ENCODE measurements at places on chromosomes 3 and 15.

- H3K4me3 ChIP-seq, result no peak overlapping the region
- no peak overlapping the region for H3K27ac ChIP-seq
- H3K36me3 ChIP-seq, result no peaks in the 10 kb centered on the region
- H3K4me1 ChIP-seq, result no peaks in the 10 kb centered on the region
- DNase-seq, result no peak
- H3K27me3 ChIP-seq, result no peaks in the 10 kb centered on the region
Observed at GRCh38 chr3:81884791-81885190, 123.3 kb upstream of the GBE1 start.

DNA sequence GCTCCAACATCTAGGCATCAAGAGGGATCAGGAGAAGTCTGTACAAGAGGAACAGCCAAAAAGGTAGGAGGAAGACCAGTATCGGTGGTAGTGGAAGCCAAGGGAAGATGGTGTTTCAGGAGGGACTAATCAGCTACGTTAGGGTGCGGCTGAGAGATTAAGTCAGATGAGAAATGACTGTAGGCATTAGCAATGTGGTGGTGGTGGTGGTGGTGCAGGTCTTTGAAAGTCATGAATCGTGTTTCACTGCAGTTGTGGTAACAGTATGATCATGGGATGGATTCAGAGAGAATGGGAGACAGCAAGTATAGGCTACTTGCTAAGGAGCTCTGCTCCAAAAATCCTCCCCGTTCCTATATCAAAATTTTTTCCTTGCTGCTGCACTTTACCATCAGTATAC lies 35.5 kb downstream of the ASTE1 start:
- no peak overlapping the region for H3K27ac ChIP-seq
- no peak overlapping the region for H3K4me3 ChIP-seq
- no peaks in the 10 kb centered on the region for H3K4me1 ChIP-seq
- H3K27me3 ChIP-seq, result no peaks in the 10 kb centered on the region
- H3K36me3 ChIP-seq, result peaks cover 69% of the 10 kb centered on the region

GRCh38 chr3:190172751-190173150 lies 52.1 kb upstream of the P3H2 start:
- no peaks in the 10 kb centered on the region for H3K4me1 ChIP-seq
- no peak overlapping the region for H3K4me3 ChIP-seq
- H3K27ac ChIP-seq, result no peak overlapping the region
- no peak for DNase-seq
- no peaks in the 10 kb centered on the region for H3K27me3 ChIP-seq

GRCh38 chr15:40151991-40152390 lies 8.9 kb upstream of the BUB1B start:
- no peaks in the 10 kb centered on the region for H3K4me1 ChIP-seq
- no peaks in the 10 kb centered on the region for H3K36me3 ChIP-seq
- H3K27me3 ChIP-seq, result no peaks in the 10 kb centered on the region
- H3K4me3 ChIP-seq, result no peak overlapping the region

DNA sequence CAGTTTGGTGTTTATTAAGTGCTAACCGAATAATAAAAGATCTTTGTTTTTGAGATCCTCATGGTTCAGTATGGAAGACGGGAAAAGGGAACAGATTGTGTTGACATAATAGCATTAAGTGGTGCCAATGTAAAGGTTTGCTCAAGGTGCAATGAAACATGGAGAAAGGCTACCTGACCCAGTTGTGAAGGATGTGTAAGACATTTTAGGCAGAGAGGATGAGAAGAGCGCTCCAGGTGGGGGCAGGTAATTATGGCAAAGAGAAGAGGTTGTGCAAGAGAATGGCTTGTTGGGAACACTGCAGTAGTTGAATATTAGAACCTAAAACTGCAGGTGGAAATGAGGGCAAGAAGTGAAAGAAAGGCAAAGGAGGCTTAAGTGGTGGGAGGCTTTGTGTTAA lies 140.8 kb downstream of the DIPK2A start:
- no peak overlapping the region for H3K4me3 ChIP-seq
- no peaks in the 10 kb centered on the region for H3K4me1 ChIP-seq
- H3K36me3 ChIP-seq, result no peaks in the 10 kb centered on the region
- no peak for DNase-seq
- H3K27me3 ChIP-seq, result no peaks in the 10 kb centered on the region

DNA sequence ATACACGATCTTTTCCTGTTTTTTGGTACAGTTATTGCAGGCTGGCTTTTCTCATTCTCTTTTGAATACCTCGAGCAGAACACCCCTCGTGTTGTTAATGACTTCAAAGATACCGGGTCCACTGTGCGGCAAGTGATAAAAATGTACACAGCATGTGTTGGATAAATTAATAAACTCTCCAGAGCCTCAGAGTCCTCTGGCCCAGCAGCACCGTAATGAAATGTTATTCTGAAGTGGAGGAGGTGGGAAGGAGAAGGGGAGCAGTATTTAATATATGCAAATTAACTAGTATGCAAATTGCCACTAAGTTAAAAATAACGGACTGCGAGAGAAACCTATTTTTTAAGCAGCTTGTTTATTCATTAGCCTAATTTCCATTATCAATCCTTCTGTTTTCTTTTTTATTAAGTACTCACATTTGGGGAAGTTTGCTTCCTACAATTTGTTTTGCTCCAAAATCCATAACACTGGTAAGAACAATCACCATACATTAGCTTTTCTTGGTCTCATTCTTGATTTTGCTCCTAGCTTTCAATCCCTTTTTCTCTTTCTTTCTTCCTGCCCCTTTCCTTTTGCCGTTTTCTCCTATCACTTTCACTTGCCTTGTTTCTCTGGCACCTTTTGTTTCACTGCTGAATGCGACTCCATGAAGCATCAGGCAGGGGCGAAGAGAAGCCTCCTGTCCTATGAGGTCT lies 462.3 kb upstream of the PPP2R3A start:
- peak; percentile 53 for DNase-seq
- H3K27ac ChIP-seq, result no peak overlapping the region
- H3K4me1 ChIP-seq, result peaks cover 21% of the 10 kb centered on the region
- H3K27me3 ChIP-seq, result no peaks in the 10 kb centered on the region
- H3K36me3 ChIP-seq, result no peaks in the 10 kb centered on the region

DNA sequence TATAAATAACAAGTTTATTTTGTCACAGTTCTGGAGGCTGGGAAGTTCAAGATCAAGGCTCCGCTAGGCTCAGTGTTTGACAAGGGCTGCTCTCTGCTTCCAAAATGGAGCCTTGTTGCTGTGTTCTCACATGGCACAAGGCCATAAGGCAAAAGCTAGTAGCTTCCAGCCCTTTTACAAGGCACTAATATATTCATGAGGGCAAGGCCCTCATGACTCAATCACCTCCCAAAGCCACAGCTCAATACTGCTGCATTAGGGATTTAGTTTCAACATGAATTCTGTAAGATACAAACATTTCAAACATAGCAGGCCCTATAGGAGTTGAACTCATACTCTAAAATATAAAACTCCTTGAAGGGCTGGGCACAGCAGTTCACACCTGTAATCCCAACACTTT lies 30.2 kb downstream of the ZBTB11 start:
- H3K4me1 ChIP-seq, result 0 out of 2 replicates have a peak, but pooled peaks cover 4% of the 10 kb centered on the region
- DNase-seq, result no peak
- peaks cover 29% of the 10 kb centered on the region for H3K36me3 ChIP-seq
- no peak overlapping the region for H3K4me3 ChIP-seq
- H3K27ac ChIP-seq, result no peak overlapping the region

GRCh38 chr3:39383881-39384664 lies 903 bp downstream of the SLC25A38 start:
- peak overlapping the region; percentile 77 for H3K27ac ChIP-seq
- peaks cover 8% of the 10 kb centered on the region for H3K36me3 ChIP-seq
- DNase-seq, result peak; percentile 98
- peaks cover 55% of the 10 kb centered on the region for H3K4me1 ChIP-seq

DNA sequence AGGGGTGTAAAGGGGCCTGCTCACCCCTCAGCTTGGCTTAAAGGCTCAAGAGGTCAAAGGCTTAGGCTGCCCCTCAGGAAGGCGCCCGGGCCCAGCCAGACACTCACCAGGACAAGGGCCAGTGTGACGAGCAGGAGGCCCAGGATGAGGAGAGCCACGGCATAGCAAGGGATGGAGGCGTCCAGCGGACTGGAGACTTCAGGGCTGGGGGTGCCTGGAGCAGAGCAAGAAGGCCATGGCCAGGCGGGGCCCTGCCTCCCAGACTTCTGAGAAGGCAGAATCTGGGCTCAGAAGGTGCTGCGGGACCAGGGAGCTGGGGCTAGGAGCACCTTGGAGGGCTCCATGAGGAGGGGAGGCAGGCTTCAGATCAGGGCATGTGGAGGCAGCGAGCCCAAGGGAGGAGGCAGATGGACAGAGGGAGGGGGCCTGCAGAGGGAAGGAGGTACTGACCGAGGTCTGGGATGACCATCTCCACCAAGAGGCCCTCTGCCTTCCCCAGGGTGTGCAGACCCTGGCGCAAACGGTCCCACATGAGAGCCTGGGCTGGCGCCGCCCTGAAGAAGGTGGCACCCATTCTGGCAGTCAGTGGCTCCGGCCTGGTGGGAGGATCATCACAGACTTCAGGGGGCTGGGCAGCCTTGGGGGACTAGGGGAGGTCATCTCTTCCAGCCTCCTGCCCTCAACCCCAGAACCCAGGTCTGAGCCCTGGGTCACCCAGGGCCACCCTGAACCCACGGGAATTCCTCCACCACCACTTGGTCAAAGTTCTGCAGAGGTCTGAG lies 24.5 kb downstream of the C15orf39 start:
- H3K4me3 ChIP-seq, result no peak overlapping the region
- H3K4me1 ChIP-seq, result peaks cover 12% of the 10 kb centered on the region
- DNase-seq, result no peak
- H3K27me3 ChIP-seq, result no peaks in the 10 kb centered on the region

GRCh38 chr15:98282656-98283332 lies 322.3 kb downstream of the ARRDC4 start:
- H3K36me3 ChIP-seq, result no peaks in the 10 kb centered on the region
- no peak for DNase-seq
- H3K4me3 ChIP-seq, result no peak overlapping the region
- H3K27me3 ChIP-seq, result no peaks in the 10 kb centered on the region
- H3K4me1 ChIP-seq, result no peaks in the 10 kb centered on the region

DNA sequence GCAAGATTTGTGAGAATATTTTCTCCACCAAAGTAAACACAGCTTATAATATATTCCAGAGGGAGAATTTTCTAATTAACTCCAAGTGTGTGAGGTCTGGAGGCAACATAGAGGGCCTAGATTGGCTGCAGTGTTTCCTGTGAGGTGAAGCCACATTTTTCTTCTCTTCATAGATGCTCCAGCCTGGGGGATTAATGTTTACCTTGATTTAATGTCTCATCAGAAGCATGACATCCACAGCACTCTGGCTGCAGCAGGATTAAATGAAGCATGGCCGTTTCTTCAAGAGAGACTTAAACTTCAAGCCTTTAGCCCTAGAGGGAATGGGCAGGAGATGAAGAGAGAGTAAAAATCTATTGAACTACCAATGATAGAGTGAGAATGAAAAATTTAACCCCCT lies 137.9 kb upstream of the ZBTB20 start:
- no peak overlapping the region for H3K4me3 ChIP-seq
- no peaks in the 10 kb centered on the region for H3K27me3 ChIP-seq
- H3K4me1 ChIP-seq, result no peaks in the 10 kb centered on the region

DNA sequence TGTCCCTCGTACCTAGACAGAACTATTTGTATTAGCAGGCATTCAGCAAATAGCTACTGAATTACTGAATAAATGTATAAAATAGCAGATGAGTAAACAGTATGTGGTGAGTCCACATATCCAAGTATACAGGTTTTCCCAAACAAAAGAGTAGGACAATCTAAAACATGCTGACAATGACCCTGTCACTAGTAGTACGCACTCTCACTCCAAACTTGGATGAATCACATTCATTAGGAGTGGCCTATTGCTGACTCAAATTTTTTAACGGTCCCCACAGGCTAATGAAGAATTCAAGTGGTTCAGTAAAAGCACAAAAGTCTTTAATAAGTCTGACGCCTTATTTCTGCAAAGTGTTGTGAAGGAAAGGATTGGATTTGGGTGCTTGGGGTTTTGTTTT lies 449.3 kb upstream of the THBS1 start:
- no peak for DNase-seq
- H3K4me1 ChIP-seq, result no peaks in the 10 kb centered on the region
- no peak overlapping the region for H3K4me3 ChIP-seq
- no peaks in the 10 kb centered on the region for H3K27me3 ChIP-seq
- H3K27ac ChIP-seq, result no peak overlapping the region

GRCh38 chr3:182902236-182902635 lies 78.1 kb downstream of the DCUN1D1 start:
- no peak for DNase-seq
- H3K4me1 ChIP-seq, result peaks cover 14% of the 10 kb centered on the region
- no peaks in the 10 kb centered on the region for H3K27me3 ChIP-seq
- no peak overlapping the region for H3K27ac ChIP-seq

- no peak overlapping the region for H3K27ac ChIP-seq
- H3K36me3 ChIP-seq, result no peaks in the 10 kb centered on the region
- H3K4me1 ChIP-seq, result no peaks in the 10 kb centered on the region
Observed at GRCh38 chr15:93089727-93090305, 805 bp upstream of the RGMA start.

DNA sequence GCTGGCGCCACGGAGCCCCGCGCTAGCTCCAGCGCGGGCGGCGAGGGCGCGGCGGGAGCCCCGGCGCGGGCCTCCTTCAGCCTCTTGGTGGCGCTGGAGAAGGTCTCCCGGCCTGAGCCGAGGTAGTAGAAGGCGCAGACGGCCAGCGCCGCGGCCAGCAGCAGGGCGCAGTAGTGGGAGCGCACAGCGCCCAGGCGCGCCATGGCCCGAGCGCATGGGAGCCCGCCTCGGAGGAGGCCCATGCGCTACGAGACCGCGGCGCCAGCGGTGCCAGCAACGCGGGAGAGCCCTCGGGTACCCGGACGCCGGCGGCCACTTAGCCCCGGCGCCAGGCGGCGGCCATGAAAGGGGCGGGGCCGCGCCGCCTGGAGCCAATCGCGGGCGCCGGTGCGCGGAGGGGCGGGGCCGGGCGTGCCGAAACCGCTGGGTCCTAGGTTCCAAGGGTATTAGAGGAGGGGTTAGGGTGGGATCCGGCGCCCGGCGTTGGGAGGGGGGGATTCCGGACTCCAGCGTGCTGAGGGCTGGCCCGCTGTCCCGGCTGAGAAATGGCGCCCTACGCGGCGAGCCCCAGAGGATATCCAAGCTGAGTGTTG lies at the start of gene XXYLT1:
XXYLT1 (minus strand) TSS at position 343 of the 593 bp plus-strand sequence; CDS start at position 242, 101 bp downstream.
- H3K27ac ChIP-seq, result peak within 1 kb of the TSS; percentile 65
- DNase-seq, result peak; percentile 98
- peaks cover 29% of the 10 kb centered on the region for H3K4me1 ChIP-seq
- H3K36me3 ChIP-seq, result peaks cover 4% of the 10 kb centered on the region

GRCh38 chr15:28068930-28069329 lies 30.2 kb downstream of the OCA2 start:
- no peaks in the 10 kb centered on the region for H3K36me3 ChIP-seq
- H3K4me3 ChIP-seq, result no peak overlapping the region
- no peak overlapping the region for H3K27ac ChIP-seq
- no peaks in the 10 kb centered on the region for H3K27me3 ChIP-seq
- no peak for DNase-seq

DNA sequence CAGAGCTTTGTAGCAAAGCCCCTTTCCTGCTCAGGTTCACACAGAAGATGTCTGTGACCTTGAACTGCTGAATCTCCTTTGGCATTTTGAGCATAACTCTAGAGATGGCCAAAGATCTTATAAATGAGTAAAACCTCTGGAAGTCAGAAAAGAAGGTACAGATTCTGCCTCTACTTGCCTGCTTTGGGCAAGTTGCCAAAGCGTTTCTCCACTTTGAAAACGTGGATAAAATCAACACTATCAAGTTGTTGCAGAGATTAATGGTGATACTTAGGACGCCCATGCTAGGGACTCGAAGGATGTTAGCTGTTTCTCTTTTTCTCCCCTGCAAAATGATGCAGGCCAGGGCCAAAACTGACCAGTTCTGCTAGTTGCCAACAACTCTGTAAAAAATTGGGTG lies 68.0 kb upstream of the CMTM7 start:
- no peaks in the 10 kb centered on the region for H3K36me3 ChIP-seq
- DNase-seq, result no peak
- H3K27ac ChIP-seq, result no peak overlapping the region
- peaks cover 18% of the 10 kb centered on the region for H3K4me1 ChIP-seq

- H3K4me3 ChIP-seq, result no peak overlapping the region
Observed at GRCh38 chr3:182414586-182414985, 378.7 kb upstream of the ATP11B start.

All from Karpas-422 (cell line).